ENCODE measurements at places on chromosomes 1 and 21. TPM values are rescaled to one million over a fixed set of nuclear protein-coding genes. Genes with fewer than 3 reads are reported as not detected.

The SPRR2G gene
- total RNA-seq: not detected

The ST6GALNAC3 gene
- 11.7 TPM for total RNA-seq

The NBPF10 gene
- total RNA-seq: 4.2 TPM

The LCE4A gene
- not detected for total RNA-seq

The EDARADD gene
- total RNA-seq: 50.4 TPM

The CRABP2 gene
- 229 TPM for total RNA-seq

The OLFML2B gene
- total RNA-seq: 3.4 TPM

The DIRAS3 gene
- 2.7 TPM for total RNA-seq

The OLIG1 gene
- not detected for total RNA-seq

The ADAMTSL4 gene
- total RNA-seq: 48.2 TPM

The GRIK3 gene
- 0.55 TPM for total RNA-seq

The ERICH3 gene
- not detected for total RNA-seq

The ITLN2 gene
- total RNA-seq: not detected

The DIP2A gene
- total RNA-seq: 52.9 TPM

The ERRFI1 gene
- total RNA-seq: 62.3 TPM

The PGLYRP4 gene
- total RNA-seq: 0.60 TPM

The MARCKSL1 gene
- total RNA-seq: 117 TPM

The SLC44A3 gene
- 72.1 TPM for total RNA-seq

The LENEP gene
- total RNA-seq: 0.94 TPM

The PDE9A gene
- 26.1 TPM for total RNA-seq

The FBLIM1 gene
- 81.8 TPM for total RNA-seq

The KCNJ9 gene
- not detected for total RNA-seq

The CHD5 gene
- 0.83 TPM for total RNA-seq

The TNFRSF8 gene
- 0.36 TPM for total RNA-seq

The ARV1 gene
- total RNA-seq: 24.3 TPM

The KPRP gene
- not detected for total RNA-seq

The ODF2L gene
- 60.4 TPM for total RNA-seq

The VASH2 gene
- total RNA-seq: 1.5 TPM

The DNASE2B gene
- 0.34 TPM for total RNA-seq

The SSX2IP gene
- total RNA-seq: 21.2 TPM

Measured in ureter (tissue), 1 donor.